ENCODE measurements at places on chromosomes 7 and 10. TPM values are rescaled to one million over a fixed set of nuclear protein-coding genes. Genes with fewer than 3 reads are reported as not detected.

The SUV39H2 gene
- 6.9 TPM for total RNA-seq

DNA sequence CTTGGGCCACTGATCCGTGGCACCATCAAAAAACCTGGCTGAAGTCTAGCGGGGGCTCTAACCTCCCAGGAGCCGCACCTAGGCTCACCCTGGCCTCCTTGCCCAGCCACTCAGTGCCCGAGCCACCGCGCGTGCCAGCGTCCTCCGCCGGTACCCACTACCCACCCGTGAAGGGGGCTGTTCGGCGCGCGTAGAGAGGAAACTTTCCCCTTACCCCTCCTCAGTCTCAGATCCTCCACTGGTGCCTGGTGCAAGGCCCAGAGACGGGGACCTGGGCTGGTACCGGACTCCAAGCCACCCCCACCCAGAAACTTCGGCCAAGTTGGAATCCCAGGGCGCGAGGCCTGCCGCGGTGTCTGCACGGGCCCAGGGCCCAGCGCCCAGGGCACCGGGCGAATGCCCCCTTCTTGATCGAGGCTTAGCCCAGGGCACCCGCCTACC is 3.5 kb upstream of the EBF3 start:
- no peak for DNase-seq

GRCh38 chr10:27893358-27893954 is 105.4 kb downstream of the ODAD2 start:
- no peak for DNase-seq

- no peak for DNase-seq
These were observed 175.6 kb upstream of the VWC2 start for GRCh38 chr7:49597805-49598204.

The NODAL gene
- 0.25 TPM for total RNA-seq

Data from cardiac muscle cell (in vitro differentiated cells and primary cell).